ENCODE measurements at places on chromosomes 11 and 22.

- no peak for DNase-seq
These were observed 60.2 kb downstream of the KIAA1671 start for GRCh38 chr22:25012741-25013143.

- no peak for DNase-seq
These were observed 169.6 kb upstream of the SYN3 start for GRCh38 chr22:33227791-33228190.

- DNase-seq, result no peak
These were observed 15.8 kb downstream of the CCDC81 start for GRCh38 chr11:86390487-86390886.

DNA sequence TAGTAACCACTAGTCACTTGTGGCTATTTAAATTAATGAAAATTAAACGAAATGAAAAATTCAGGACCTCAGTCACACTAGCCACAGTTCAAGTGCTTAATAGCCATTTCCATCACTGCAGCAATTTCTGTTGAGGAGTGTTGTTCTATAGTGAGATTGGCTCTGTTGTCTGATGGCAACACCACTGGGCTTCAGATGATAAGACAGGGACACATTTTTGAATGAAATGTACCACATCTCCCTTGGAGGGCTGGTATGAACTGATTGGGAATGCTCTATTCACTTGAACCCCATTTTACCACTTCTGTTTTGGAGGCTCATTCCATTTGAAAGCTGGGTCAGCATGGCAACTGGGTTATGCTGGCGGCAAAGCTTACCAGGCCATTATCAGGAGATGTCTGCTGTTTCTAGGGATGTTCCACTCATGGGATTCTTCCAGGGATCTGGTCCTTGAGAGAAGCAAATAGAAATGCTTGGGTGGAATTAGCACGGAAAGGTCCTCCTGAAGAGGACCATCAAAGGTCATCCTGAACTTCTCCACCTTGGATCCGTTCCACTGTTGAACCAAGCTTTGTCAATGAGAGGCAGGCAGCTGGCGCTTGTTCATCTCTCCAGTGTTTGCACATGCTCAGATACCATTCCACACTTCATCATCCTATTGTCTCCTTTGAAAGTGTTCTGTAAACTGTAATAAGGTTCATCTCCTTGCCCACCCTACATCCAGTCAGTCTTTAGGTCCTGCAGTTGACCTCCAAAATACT lies 7.6 kb downstream of the AMOTL1 start:
- no peak for DNase-seq

DNA sequence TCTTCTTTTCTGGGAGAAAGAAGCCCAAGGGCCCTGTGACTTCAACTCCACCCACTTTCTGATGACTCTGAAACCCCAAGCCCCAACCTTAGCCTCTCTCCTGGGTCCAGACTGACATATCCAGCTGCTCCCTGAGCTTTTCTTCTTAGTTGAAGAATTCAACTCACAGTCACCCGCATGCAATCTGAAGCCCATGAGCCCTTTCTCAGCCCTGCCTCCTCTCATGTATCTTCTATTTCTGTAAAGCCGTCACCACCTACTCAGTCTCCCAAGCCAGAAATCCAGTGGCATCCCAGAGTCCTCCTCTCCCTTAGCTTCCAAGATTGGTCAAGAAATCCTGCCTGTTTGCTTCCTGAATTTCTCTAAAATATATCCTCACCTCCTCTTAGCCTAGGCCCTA lies 7.1 kb upstream of the TMA7B start:
- DNase-seq, result no peak

DNA sequence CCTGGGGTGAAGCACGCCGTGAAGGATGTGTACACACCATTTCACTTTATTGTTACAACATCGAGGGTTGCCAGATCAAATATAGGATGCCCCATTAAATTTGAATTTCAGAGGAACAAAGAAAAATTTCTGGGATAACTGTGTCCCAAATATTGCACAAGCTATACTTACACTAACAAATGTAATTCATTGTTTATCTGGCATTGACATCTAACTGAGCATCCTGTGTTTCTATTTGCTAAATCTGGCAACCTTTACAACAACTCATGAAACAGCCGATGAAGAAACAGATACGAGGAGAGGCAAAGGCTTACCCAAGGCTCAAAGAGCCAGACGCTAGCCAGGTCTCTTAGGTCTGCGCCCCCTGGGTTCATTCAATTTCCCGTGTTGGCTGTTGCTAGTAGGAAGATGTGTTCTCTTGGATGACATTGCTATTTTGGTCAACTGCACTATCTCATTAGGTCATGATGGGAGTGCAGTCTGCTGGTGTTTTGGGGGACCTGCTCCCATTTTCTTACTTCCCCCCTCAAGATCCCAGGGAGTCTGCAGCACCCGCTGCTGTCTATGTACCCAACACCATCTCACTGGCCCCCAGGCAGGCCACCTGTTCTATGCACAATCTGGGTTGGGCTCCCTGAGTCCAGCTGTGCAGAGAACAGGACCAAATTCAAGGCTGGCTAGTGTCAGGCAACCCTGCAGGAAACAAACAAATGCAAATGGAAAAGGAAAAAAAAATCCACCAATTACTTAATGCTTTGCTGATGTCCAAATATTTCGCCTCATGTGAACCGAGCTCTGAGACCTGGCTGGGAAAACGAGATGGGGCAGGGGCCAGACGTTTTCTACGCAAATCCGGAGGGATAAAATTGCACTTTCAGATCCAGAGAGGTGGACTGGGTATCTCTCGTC lies 560.9 kb downstream of the MIAT start:
- DNase-seq, result no peak

- DNase-seq, result no peak
These were observed 276.5 kb downstream of the ETS1 start for GRCh38 chr11:128310676-128311445.

DNA sequence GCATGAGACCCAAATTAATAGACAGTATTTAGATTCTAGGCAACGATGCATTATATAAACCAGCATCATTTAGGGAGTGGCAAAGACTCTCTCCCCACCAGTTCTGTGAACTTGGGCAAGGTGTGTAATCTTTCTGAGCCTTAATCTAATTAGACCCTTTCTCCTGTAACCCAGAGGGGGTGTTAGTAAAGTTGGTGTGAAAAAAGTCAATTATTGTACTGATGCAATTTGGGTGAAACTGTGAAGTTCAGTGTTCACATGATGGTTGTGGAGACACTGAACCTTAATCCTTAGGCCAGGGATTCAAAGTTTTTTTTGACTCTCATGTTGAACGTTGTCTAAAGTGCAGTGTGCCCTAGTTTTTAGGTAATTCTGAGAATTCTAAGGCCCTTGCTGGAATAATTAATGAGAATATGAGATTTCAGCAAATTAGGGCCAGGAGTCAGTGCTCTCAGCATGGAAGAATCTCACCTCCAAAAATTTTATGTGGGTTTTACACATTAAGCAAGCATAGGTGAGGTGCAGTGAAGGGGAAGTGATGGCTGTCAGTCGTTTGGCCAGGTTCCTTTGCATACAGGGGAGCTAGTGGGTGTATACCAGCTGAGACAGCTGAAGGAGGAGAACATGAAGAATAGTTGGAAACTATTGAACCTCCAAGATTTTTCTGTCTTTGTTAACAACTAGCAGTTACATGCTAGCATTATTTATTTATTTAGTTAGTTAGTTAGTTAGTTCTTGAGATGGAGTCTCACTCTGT lies 94.2 kb downstream of the PTPRJ start:
- DNase-seq, result no peak

GRCh38 chr11:68583041-68583446 lies 101.3 kb upstream of the GAL start:
- DNase-seq, result no peak

- no peak for DNase-seq
These were observed 148.2 kb downstream of the SPATA19 start for GRCh38 chr11:133697161-133697560.

- no peak for DNase-seq
These were observed 65.6 kb upstream of the SESN3 start for GRCh38 chr11:95296621-95297025.

DNA sequence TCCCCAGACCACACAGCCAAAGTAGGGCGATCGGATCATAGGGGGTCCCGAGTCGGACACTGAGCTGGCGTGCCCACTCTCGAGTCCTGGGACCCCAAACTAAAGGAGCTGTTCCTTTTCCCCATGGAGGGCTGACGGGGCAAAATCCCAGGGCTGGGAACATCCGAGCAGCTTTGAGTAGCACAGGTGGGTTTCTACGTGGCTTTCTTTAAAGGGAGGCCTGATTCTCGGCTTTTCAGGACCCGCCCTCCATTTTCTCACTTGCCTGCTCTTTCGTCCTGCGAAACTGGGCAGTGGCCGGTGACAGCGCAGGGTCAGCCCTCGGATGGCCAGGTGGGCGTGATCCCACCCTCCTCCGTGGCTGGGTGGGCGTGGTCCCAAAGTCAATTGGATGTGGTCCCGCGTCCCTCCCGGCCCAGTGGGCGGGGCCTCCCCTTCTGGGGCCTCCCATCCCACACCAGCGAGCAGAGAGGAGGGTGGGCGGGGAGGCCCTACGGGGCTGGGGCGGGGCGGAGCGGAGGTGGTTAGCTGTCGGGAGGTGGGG lies 17.5 kb upstream of the TXNRD2 start:
- no peak for DNase-seq

GRCh38 chr11:35944503-35945136 lies 758 bp downstream of the LDLRAD3 start:
- DNase-seq, result no peak

GRCh38 chr11:42544726-42545125 lies 767.1 kb upstream of the API5 start:
- DNase-seq, result no peak

- no peak for DNase-seq
These were observed 62.0 kb downstream of the DHCR7 start for GRCh38 chr11:71386202-71386601.

GRCh38 chr11:75022296-75022695 lies 33.6 kb downstream of the NEU3 start:
- no peak for DNase-seq

GRCh38 chr11:64742889-64743590 lies 902 bp downstream of the RASGRP2 start:
- no peak for DNase-seq

Measured in NCI-H2081 treated with DMSO at 0.1 percent for 48 hours (cell line).